ENCODE measurements at places on chromosomes 2 and 18.

DNA sequence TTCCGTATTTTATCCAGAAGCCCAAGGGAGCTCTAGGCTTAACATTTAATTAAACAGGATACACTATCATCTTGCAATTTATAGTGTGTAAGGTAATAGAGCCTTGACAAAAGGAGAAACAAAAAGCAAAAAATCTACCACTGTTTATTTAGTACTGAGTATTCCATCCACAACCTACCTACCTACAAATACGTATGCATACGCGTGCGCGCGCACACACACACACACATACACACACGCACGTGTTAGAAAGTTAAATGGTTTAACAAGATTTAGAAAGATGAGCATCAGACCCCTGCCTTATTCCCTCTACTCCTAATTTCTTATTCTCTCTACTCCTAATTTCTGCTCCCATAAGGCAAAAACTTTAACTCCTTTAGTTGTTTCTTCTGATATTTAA, 14.6 kb upstream of the ACTR2 start:
- no peak for DNase-seq

GRCh38 chr2:11481789-11482472, 16.0 kb upstream of the E2F6 start:
- peak; percentile 65 for DNase-seq

- no peak for DNase-seq
Measured at GRCh38 chr18:34031810-34032209, 192.9 kb downstream of the NOL4 start.

DNA sequence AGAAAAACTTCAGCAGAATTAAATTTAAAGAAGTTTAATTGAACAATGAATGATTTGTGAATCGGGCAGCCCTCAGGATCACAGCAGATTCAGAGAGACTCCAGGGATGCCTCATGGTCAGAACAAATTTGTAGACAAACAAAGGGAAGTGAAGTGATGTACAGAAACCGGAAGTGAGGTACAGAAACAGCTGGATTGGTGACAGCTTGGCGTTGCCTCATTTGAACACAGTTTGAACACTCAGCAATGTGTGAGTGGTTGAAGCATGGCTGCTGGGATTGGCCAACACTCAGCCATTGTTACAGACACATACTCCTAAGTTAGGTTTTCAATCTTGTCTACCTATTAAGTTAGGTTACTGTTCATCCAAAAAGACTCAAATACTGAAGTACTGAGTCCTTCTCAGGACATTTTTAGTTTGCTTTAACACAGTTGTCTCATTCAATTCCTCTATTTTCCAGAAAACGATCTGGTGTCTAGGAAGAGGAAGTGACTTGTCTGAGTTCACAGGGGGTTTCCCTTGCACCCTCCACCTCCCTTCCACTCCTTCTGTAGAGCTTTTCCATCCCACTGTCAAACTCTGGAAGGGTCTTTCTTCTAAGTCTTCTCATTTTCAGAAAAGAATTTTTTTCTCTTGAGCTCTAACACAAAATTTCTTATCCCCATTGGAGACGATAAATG, 137.9 kb downstream of the SLC4A3 start:
- no peak for DNase-seq

GRCh38 chr2:18046558-18047212, 168.2 kb downstream of the KCNS3 start:
- no peak for DNase-seq

- DNase-seq = no peak
Measured at GRCh38 chr2:212797484-212798205, 259.0 kb upstream of the ERBB4 start.

DNA sequence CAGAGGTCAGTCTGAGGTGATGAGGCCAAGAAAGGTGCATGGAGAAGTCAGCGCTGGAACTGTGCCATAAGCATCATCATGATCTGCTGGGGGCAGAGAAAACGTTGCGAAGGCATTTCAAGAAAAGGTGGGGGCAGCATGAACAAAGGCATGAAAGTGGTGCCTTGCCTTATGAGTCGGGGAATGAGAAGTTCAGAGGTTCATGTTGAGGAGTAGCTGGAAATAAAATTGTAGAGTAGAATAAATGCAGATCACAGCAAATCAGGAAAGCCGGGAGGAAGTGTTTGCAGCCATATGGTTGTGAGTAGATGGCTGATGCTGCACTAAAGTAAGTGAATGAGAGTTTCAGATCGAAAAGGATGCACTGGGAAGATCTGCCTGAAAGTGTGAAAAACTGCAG, 72.1 kb upstream of the ARL5A start:
- DNase-seq = no peak

DNA sequence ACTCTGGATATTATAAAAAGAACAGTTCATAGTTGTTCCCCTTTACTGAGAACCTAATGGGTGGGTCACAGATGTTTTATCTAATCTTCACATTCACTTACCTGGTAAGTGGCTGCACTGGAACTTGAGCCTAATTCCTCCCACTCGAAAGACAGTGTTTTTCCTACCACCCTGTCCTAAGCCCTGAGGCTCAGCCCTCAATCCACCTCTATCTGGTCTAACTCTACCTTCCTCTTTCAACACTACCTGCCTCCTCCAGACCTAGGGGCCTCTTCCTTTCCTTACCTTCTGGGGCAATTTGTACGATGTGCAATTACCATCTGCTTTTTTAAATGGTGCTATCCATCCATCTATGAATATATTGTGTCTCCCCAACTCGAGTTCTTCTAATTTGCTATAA, 9.7 kb upstream of the KIF3C start:
- no peak for DNase-seq

- DNase-seq = no peak
Measured at GRCh38 chr18:22828171-22828570, 105.0 kb upstream of the RBBP8 start.

DNA sequence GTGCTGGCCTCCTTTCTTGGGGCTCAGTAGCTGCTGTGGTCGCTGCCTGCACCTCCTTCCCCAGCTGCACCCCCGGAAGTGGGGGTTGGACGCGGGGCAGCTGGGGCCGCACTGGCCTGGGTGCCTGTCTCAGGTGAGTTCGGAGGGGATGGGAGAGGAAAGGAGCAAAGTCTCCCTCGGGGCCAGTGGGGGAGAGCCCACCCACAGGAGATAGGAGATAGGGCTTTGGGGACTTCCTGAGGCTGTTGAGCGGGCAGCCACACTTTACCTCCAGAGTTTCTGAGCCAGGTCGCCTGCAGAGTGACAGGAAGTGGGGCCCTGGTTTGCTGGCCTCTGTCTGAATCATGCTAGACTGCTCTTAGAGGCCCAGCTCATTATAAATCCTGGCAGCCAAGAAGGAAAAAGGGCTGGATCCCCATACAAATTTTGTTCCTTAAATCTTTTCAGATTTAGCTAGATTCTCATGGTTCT, 8.1 kb downstream of the MBP start:
- no peak for DNase-seq

GRCh38 chr18:21115519-21116411, 4.2 kb upstream of the ROCK1 start:
- DNase-seq = no peak

Data from retina (tissue), 1 donor.